T-helper 17 cell (primary cell): ENCODE measurements at places on chromosomes 12 and 14.

- no peaks in the 10 kb centered on the region for H3K4me1 ChIP-seq
- DNase-seq, result no peak
- no peak overlapping the region for H3K4me3 ChIP-seq
- H3K27ac ChIP-seq, result no peak overlapping the region
- no peaks in the 10 kb centered on the region for H3K27me3 ChIP-seq
Measured at GRCh38 chr12:65681226-65681625, 143.1 kb upstream of the HMGA2 start.

GRCh38 chr14:88104710-88105109 lies 99.8 kb downstream of the GPR65 start:
- H3K27me3 ChIP-seq, result no peaks in the 10 kb centered on the region
- H3K36me3 ChIP-seq, result no peaks in the 10 kb centered on the region
- no peak overlapping the region for H3K27ac ChIP-seq
- DNase-seq, result no peak
- no peaks in the 10 kb centered on the region for H3K4me1 ChIP-seq

DNA sequence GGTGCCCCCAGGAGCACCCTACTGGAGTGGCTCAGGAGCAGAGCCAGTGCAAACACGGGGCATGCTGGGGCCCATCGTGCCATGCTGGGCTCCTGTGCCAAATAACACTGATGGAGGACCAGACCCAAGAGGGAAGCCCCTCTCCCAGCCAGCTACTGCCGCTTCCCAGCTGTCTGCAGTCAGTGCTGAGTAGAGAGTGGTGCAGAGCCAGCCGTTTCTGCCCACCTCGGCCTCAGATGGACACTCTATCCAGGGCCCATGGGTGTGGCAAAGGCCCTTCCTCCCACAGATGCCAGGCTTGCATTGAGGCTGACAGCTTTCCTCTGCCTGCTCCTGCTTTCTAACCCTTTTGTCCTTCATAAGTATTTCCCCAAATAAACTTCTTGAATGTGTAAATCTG lies 13.2 kb downstream of the CLBA1 start:
- no peak overlapping the region for H3K27ac ChIP-seq
- H3K36me3 ChIP-seq, result peaks cover 2% of the 10 kb centered on the region
- H3K4me1 ChIP-seq, result no peaks in the 10 kb centered on the region
- no peaks in the 10 kb centered on the region for H3K27me3 ChIP-seq

GRCh38 chr12:83826112-83826511 lies 1086.5 kb downstream of the SLC6A15 start:
- H3K4me1 ChIP-seq, result peaks cover 3% of the 10 kb centered on the region

- DNase-seq, result no peak
- no peaks in the 10 kb centered on the region for H3K36me3 ChIP-seq
- no peaks in the 10 kb centered on the region for H3K27me3 ChIP-seq
- no peak overlapping the region for H3K4me3 ChIP-seq
- no peak overlapping the region for H3K27ac ChIP-seq
Measured at GRCh38 chr14:96917442-96917963, 120.3 kb downstream of the VRK1 start.

DNA sequence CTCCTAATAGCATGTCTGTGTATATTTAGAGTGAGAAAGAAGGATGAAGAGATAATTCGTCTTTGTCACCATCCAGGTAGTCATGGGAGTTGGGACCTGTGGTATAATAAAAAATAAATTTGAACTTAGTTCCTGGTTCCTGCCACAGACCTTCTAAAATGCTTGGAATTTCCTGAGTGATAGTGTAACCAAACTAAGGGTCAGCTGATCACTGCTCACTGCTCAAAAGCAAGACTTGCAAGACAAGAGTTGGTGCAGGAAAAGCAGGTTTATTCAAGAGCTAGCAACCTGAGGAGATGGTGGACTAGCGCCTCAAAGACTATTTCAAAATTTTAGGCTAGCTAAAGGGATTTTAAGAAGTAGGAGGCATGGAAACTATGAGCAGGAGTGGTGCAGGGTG lies 19.1 kb downstream of the ANG start:
- H3K4me1 ChIP-seq, result no peaks in the 10 kb centered on the region

DNA sequence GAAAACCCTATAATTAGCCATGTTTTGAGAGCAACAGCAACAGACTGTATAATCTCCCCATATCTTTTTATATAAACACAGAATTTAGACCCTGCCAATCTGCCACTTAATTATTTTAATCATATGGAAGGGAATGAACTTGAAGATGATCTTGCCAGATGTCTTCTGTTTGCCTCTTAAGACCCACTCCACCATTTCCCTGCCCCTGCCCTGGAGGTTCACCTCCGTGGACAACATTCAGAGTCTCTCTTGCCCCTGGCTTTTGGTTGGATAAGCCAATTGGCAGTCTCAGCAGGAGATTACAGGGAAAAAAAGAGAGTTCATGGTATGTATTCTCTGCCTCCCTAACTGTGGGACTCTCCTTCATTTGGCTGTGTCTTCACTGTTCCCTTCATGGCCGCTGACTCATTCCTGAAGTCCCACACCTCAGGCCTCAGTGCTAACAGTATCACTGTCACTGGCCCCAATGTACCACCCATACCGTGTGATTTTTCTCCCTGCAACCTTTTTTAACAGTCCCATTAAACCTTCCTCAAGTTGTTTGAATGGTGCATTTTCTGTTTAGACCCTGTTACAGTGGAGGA lies 184.8 kb downstream of the PIK3C2G start:
- no peaks in the 10 kb centered on the region for H3K4me1 ChIP-seq
- no peak overlapping the region for H3K27ac ChIP-seq
- DNase-seq, result no peak

DNA sequence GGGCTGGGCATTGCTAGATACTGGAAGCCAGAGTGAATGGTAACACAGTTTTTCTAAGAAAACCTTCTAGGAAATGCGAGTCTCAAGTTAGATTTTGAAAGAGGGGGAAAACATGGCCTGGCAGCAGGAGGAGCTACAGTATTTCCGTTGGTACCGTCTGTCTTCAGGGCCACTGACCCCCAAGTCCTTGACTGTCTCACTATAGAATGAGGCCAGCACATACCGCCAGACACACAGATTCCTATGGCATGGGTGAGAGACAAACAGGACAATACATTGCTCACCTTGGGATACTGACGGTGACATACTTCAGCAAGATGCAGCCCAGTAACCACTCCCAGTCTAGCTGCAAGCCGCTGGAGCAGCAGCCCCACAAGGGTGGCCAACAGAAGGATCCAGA lies 21.7 kb downstream of the SLC11A2 start:
- H3K4me1 ChIP-seq, result peaks cover 4% of the 10 kb centered on the region
- H3K27me3 ChIP-seq, result no peaks in the 10 kb centered on the region
- H3K36me3 ChIP-seq, result peaks cover 7% of the 10 kb centered on the region
- no peak overlapping the region for H3K27ac ChIP-seq
- no peak overlapping the region for H3K4me3 ChIP-seq
- DNase-seq, result no peak

DNA sequence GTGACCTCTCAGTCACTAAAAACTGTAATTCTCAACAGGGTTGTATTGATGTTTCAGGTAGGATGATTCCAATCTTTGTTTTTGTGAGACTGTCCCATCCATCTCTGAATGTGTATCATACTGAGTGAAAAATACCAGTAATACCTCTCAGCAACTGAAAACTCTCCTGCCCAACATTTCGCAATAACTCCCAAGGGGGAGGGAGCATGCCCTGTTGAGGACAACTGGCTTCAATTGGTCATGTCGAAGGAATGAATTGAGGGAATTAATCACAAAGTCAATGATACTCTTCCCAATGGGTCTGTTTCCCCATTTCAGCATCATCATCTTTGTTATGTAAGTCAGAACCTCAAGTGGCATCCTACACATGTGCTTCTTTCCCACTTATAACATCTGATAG lies 102.4 kb upstream of the E2F7 start:
- no peak overlapping the region for H3K4me3 ChIP-seq
- no peaks in the 10 kb centered on the region for H3K27me3 ChIP-seq
- no peaks in the 10 kb centered on the region for H3K36me3 ChIP-seq
- no peaks in the 10 kb centered on the region for H3K4me1 ChIP-seq
- no peak for DNase-seq

DNA sequence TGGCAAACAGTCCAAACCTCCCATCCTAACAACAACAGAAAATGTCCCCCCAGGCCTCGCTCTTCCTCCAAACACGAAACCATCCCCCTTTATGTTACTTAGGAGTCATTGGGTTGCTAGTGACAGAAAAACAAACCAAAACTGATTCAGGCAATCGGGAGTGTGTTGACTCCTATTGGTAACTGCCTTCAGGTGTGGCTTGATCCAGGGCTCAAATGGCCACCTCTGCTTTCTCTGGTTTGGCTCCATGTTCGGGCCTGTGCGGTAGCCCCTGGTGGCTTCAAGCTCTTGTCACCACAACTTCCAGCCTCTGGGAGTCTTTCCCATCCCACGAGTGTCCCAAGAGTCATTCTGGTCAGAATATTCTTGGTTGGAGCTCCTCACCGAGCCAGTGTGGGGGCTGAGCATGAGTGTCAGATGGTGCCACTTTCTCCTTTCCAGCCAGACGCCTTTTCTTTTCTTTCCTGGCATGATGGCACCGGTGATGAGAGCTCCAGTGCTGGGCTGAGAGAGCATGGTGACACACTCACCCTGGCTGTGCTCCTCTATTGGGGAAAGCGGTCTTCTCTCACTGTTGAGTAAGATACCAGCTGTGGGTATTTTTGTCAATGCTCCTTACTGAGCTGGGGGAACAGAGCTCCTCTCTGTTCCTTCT lies 38.6 kb downstream of the NOC4L start:
- H3K4me1 ChIP-seq, result peaks cover 21% of the 10 kb centered on the region
- H3K36me3 ChIP-seq, result no peaks in the 10 kb centered on the region
- peaks cover 9% of the 10 kb centered on the region for H3K27me3 ChIP-seq
- DNase-seq, result no peak
- no peak overlapping the region for H3K27ac ChIP-seq
- no peak overlapping the region for H3K4me3 ChIP-seq

DNA sequence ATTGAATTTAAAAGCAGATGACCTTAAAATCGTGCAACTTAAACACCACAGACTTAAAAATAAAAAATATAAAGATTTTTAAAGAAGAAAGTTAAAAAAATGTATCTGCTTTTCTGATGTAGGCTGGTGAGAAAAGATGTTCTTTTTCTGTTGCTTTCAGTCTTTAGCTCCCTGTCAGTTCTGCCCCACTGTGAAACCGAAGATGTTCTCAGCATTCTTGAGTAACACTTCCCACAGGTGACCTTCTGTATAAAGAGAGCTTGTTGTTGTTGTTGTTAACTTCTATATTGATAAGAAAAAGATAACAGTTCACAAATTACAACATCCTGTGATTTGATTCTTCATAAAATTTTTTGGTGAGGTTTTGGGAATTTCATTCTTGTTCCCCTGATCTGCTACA lies 377.9 kb upstream of the RGS6 start:
- H3K4me3 ChIP-seq, result no peak overlapping the region
- peak overlapping the region; percentile 98 for H3K27ac ChIP-seq
- no peak for DNase-seq
- H3K36me3 ChIP-seq, result peaks cover 8% of the 10 kb centered on the region

DNA sequence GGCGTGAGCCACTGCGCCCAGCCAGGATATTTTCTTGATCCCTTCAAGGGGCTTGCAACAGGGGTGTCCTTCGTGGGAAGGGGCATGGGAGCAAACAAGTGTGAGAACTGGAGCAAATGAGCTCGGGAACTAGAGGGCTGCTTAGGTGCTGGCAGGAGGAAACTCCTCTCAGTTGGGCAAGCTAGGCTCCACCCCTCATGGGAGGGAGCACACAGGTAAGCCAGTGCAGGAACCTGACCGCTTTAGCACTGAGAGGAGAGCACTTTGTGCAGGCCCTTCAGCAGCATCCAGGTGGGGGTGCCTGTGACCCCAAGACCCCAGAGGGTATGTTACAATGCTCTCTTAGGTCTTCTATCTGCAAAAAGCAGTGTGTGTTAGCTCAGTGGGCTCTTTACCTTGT lies 755.4 kb upstream of the MDGA2 start:
- H3K4me1 ChIP-seq, result no peaks in the 10 kb centered on the region
- DNase-seq, result no peak
- H3K36me3 ChIP-seq, result no peaks in the 10 kb centered on the region
- H3K27ac ChIP-seq, result no peak overlapping the region
- no peak overlapping the region for H3K4me3 ChIP-seq

- peaks cover 2% of the 10 kb centered on the region for H3K36me3 ChIP-seq
- peak overlapping the region; percentile 87 for H3K4me3 ChIP-seq
- H3K4me1 ChIP-seq, result peaks cover 9% of the 10 kb centered on the region
- DNase-seq, result no peak
- H3K27ac ChIP-seq, result no peak overlapping the region
- peaks cover 81% of the 10 kb centered on the region for H3K27me3 ChIP-seq
Measured at GRCh38 chr12:109310247-109311125, 1.4 kb upstream of the FOXN4 start.

- H3K4me3 ChIP-seq, result peak overlapping the region; percentile 85
- peaks cover 22% of the 10 kb centered on the region for H3K4me1 ChIP-seq
- H3K27me3 ChIP-seq, result no peaks in the 10 kb centered on the region
- H3K27ac ChIP-seq, result peak overlapping the region; percentile 90
- no peaks in the 10 kb centered on the region for H3K36me3 ChIP-seq
Measured at GRCh38 chr12:52005903-52006703, 643 bp upstream of the TAMALIN start.

DNA sequence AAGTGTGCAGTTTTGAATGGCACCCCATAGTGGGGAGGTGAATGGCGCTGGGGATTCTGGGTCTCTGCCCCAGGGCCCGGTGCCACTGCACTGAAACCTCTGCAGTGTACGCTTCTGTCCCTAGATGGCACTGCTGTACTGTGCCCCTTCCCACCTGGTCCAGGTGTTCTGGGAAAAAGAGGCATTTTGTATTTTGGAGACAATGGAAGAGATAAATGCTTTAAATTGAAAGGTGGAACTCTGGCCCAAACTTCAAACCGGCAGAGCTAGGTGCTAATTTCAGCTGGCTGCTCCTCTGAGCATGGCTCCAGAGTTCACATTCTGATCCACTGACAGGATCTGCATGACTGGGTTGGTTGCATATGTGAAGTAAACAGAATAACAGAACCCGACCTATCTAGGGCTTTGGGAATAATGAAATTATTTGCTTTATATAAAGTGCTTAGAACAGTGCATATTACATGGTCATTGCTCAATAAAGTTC lies 52.2 kb downstream of the KRT80 start:
- H3K4me1 ChIP-seq, result peaks cover 2% of the 10 kb centered on the region
- H3K27me3 ChIP-seq, result peaks cover 43% of the 10 kb centered on the region
- H3K36me3 ChIP-seq, result peaks cover 3% of the 10 kb centered on the region
- no peak for DNase-seq

DNA sequence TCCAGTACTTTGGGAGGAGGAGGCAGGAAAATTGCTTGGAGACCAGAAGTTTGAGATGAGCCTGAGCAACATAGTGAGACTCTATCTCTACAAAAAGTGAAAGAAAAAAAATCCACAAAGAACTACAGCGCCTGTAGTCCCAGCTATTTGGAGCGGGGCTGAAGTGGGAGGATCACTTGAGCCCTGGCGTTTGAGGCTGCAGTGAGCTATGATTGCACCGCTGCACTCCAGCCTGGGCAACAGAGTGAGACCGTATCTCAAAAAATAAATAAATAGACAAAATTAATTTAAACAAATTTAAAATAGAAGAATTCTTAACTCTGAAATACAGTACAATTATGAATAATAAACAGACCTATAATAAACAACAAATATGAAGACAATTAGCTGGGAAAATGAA lies 40.9 kb downstream of the ATL1 start:
- peaks cover 5% of the 10 kb centered on the region for H3K4me1 ChIP-seq
- no peaks in the 10 kb centered on the region for H3K36me3 ChIP-seq
- peaks cover 3% of the 10 kb centered on the region for H3K27me3 ChIP-seq
- H3K27ac ChIP-seq, result no peak overlapping the region

- peaks cover 36% of the 10 kb centered on the region for H3K4me1 ChIP-seq
- peaks cover 3% of the 10 kb centered on the region for H3K36me3 ChIP-seq
- no peak overlapping the region for H3K4me3 ChIP-seq
- DNase-seq, result no peak
- H3K27ac ChIP-seq, result no peak overlapping the region
Measured at GRCh38 chr12:124004233-124004875, 31.3 kb downstream of the ZNF664 start.

- peak overlapping the region; percentile 94 for H3K4me3 ChIP-seq
- peaks cover 29% of the 10 kb centered on the region for H3K4me1 ChIP-seq
- H3K36me3 ChIP-seq, result peaks cover 8% of the 10 kb centered on the region
- peak overlapping the region; percentile 84 for H3K27ac ChIP-seq
- no peak for DNase-seq
Measured at GRCh38 chr12:123971449-123971769, 1.2 kb downstream of the CCDC92 start.
